ENCODE measurements at places on chromosomes 6 and 20.

- DNase-seq, result no peak
Observed at GRCh38 chr6:656460-657252, at the start of gene HUS1B. HUS1B (minus strand) TSS chr6:657100; CDS start chr6:656944, 156 bp downstream.

DNA sequence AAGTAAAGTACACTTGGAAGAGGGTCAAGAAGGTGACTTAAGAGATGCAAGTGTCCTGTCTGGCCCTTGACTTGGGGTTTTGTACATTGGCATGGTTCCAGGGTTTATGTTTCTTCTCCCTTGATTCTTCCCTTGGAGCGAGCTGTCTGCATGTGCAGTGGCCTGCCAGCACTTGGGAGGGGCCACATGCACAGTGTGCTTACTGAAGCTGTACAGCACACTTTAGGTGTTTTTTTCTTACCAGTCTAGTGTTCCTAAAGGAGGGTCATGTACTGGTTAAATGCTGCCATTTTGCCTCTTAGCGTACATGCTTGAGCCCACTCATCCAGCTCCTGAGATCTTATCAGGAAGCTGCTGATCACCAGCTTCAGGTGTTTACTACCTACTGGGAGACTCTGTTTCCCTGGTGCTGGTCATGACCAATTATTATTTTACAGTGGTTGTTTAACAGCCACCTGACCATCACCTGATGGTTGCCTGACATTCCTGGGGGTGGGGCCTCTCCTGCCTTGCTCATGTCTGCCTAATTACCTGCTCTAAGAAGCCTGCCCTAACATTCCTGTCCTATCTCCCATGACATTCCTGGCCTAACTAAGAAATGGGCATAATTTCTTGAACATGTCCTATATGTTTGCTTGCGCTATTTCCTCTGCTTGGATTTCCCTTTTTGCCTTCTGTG lies 182.9 kb downstream of the MCHR2 start:
- DNase-seq, result no peak

DNA sequence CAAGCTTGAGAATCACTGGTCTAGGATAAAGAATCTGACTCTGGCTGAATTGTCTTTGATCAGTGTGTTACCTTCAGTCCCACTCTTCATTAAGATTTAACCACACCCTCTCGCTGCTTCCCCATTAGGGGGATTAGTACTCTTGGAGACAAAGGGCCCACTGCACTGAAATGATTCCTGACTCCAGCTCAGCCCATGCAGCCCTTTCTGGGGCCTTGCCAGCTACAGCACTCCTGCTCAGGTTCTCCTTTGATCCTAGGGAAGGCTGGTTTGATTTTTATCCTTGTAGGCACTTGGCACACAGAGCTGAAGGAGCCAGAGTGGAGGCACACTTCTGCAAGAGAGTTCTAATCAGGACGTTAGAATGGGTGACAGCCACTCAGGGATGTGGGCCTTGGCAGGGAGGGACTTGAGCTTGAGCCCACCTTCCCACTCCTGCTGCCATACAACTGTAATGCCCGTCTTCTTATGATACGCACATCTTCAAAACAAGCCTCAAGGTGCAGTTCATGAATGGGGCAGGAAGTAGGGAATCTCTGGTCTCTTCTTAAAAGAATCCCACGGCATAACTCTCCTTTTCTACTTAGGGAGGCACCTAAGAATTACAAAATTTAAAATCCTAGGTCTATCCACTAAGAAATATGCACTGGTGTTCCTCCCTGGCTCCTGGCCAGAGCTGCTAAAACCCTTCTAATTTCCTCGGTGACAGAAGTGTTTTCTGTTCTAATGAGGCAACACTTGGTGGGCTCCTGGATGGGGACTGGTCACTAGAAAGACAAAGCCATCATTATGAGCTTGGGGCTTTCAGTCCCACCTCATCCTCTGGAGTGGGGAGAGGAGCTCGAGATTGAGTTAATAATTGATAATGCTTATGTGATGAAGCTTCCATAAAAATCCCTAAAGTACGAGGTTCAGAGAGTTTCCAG lies 1.5 kb upstream of the SLA2 start:
- no peak for DNase-seq

DNA sequence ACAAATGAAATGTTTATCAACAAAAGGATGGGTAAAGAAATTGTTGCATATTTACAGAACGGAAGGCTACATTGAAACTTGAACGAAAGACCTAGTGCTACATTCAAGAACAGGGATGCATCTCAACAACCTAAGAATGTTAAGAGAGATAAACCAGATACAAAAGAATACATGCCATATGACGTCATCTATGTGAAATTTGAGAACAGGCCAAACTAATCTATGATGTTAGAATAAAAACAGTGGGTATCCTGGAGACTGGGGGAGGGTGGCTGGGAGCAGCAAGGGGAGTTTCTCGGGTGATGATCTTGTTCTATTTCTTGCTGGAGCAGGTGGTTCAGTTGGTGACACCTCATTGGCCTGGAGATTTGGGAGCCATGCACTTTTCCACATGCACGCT lies 81.5 kb downstream of the SULF2 start:
- no peak for DNase-seq

GRCh38 chr6:37788259-37788658 lies 31.3 kb upstream of the ZFAND3 start:
- no peak for DNase-seq

DNA sequence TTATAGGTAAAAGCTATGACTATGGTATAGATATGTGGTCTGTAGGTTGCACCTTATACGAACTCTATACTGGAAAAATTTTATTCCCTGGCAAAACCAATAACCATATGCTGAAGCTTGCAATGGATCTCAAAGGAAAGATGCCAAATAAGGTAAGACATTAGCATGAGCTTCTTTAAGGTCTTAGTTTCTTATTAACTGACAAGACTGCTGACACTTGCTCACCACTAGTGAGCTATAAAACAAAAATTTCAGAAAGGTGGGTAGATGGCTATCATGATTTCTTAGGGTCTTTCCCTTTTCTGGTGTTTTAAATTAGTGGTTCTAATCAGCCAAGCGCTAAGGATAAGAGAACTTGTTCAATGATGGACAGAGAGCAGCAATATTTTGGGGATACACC lies 21.9 kb downstream of the FAM217A start:
- DNase-seq, result no peak

- DNase-seq, result no peak
Observed at GRCh38 chr6:85679445-85680123, 36.9 kb upstream of the SYNCRIP start.

GRCh38 chr20:17735959-17736621 lies 36.3 kb downstream of the BANF2 start:
- no peak for DNase-seq

- DNase-seq, result no peak
Observed at GRCh38 chr6:150485161-150485958, 114.3 kb upstream of the PLEKHG1 start.

DNA sequence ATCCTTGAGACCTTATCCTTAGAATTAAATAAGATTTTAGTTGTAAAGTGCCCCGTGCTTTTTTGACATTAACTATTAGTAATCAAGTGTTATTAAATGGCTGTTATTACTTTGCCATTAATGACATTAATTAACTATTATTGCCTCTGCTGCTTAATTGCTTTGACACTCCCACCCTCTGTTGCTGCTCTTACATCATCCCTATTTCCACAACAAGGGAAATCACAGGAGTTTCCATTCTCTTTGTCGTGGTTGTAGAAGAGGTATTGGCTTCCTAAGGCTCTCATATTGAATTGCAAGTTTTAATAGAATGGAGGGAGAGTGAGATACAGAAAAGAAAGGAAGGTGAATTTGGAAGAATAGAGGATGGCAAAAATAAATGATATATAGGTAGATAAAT lies 545.8 kb downstream of the MMUT start:
- no peak for DNase-seq

DNA sequence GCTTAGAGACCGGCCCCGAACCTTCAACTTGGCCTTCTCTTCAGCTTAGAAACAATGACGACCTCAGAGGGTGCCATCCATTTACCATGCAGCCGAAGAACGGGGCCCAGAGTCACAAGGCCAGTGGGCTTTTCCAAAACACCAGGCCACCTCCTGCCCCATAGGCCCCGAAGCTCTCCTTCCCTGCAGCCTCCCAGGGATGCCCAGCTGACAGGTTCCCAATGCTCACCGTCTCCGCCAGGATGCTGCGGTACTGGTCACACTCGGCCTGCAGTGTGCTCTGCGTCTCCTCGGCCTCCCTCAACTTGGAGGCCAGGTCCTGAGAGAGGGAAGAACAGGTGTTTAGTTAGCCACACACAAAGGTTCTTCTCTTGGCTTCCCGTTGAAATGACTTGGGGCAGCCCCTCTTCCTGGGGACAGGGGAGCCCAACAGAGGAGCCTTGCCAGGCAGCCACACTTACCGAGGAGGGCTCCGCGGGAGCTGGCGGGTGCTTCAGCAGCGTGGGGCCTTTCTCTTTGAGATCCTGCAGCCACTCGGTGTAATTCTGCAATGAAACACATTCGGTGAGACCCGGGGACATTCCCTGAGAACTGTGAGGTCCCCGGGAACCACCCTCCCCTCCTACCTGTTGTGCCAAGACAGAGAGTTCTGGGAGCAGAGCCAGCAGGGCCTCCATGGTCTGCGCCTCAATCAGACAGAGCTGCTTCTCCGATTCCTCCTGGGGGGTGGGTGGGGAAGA lies 51.5 kb downstream of the DSTN start:
- DNase-seq, result no peak

- no peak for DNase-seq
Observed at GRCh38 chr20:40536808-40537207, 152.2 kb downstream of the MAFB start.

DNA sequence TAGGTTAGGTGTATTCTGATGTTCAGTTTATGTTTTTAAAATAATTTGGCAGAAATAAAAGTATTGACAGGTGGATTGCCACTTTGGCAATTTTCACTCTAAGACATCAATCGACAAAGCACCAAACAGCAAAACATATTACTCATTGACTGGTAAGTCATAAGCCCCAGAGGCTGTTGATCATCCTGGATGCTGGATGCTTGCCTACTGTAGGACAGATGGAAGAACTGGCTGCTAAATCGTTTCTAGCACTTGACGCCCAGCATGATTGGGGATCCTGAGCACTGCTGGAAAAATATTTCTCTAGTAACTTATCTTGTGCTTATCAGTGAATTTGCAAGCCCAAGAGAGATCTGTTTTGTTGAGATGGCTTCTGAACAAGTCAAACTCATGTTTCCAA lies 1001.9 kb upstream of the FLRT3 start:
- no peak for DNase-seq

DNA sequence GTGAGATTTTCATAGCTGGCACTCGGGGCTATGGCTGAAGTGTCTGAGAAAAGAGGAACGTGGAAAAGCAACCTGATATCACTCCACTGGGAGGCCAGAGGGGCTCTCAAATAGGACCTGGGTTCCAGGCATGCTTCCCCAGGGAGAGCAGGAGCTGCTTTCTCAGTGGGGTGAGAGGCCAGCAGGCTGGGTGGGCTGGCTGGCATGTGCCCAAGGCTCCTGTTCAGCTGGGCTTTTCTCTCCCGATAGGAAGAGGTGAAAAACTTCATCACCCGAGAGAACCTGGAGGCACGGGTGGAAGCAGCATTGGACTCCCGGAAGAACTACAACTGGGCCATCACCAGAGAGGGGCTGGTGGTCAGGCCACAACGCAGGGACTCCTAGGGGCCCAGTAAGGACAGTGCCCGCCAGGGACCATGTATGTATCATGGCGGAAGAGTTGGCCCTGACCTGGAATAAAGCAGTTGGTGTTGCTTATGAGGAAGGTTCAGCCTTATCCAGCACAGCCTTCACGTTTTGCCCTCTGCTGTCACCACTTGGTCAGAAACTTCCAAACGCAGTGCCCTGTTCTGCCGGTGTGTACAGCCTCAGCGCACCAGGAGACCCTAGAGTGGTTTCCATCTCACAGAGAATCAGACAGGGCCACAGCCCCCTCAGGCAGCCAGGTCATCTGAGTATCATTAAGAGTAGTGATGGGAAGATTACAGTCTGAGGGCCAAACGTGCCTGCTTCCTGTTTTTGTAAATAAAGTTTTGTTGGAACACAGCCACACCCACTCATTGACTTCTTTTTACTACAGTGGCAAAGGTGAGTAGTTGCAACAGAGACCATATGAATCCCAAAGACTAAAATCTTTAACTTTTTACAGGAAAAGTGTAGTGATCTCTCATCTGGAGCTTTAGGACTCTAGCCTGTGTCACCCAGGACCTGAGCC lies 1.9 kb downstream of the MRPS26 start:
- DNase-seq, result no peak

DNA sequence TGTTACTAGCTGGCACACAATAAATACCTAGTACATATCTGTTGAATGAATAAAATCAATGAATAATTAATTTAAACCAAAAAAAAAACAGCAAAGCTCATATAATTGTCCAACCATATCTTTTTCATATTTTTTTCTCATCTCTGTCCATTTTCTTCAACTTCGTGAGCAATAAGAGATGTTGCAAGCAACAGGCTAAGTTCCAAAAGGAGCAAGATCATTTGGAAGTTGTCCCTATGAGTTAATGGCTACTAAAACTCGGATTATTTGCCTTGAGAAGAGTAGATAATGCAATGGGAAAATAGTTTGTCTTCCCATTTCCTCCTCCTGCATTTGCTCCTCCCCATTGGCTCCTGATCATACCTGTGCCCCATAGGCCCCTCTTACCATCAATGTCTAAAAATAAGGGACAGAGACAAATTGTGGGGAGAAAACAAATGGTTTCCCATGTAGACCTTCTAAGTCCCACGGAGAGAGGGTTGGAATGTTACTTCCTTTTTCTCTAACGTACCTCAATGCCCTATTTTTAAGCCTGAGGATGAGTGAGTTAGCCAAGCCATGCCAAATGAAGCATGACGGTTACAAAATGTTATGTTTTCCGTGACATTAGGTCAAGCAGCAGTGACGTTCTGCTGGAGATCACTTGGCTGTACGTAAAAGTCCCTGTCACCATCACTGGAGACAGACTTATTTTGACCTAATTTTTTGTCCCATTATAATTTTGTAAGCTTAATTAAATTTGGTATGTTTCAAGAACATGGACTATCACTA lies 217.3 kb upstream of the PREP start:
- no peak for DNase-seq

DNA sequence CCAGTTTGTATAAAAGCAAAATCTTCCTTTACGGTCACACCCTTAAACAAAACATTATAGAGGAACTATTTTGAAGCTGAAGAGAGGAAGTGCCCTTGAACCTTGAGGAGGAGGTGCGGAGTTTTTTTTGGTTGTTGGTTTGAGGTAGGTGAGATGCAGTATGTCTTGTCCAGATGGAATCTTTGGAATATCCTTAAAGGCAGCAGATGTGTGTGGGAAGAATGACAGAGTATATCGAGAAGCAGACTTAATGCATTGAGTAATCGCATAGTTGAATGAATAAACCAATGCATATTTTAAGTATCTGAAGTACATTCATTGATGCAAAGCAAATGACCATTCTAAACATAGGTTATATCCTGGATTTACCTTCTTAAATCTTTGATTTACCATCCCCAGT lies 49.9 kb downstream of the AIG1 start:
- no peak for DNase-seq

All from activated CD4-positive, alpha-beta T cell treated with anti-CD3 and anti-CD28 coated beads for 1 hour (primary cell).